Stimulated activated CD4-positive, alpha-beta T cell treated with anti-CD3 and anti-CD28 coated beads, Interleukin-1b, Interleukin-23, amount 100 ng/mL, for 1 hour (primary cell): ENCODE measurements at places on chromosomes 13 and 19.

DNA sequence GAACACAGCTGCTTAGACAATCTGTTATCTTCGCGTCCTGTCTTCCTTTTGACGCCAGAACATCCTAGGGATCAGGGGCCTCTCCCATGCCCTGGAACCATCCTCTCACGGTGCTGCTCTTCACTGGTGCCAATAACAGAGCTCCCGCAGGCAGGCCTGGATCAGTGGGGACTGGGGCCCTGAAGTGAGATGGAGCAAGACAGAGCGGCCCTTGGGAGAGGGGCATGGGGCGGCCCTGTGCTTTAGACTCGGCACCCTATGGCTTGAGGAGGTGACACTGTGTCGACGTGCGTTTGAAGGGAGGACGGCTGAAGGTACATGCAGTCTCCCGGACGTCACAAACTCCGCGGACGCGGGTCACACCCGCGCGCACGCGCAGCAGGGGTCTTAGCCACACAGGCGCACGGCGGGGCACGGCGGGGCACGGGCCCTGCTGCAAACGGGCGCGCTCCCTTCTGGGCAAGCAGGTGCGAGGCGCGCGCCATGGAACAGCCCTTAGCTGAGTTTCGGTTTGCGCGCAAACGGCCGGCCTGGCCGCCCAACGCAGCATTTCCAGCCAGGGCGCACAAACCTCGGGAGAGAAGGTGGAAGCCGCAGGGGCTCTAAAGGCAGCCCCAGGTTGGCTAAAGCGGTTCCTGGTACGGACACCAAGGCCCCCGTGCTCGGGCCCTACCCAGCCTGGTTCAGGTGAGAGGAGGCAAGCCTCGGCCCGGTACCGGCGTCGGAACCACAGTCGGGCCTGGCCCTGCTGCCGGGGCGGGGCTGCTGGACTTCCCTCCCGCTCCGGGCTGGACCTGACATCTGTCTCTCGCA is 16.5 kb upstream of the RNF17 start:
- no peak for DNase-seq

- no peak for DNase-seq
Observed at GRCh38 chr13:44908266-44908665, 81.0 kb downstream of the NUFIP1 start.

GRCh38 chr13:42221121-42221765 is 50.7 kb upstream of the AKAP11 start:
- no peak for DNase-seq

GRCh38 chr13:31891472-31891871 is 140.1 kb upstream of the FRY start:
- DNase-seq, result no peak

GRCh38 chr19:50447750-50448149 is 15.1 kb downstream of the MYBPC2 start:
- DNase-seq, result no peak

- DNase-seq, result no peak
Observed at GRCh38 chr13:34720618-34721017, 221.5 kb upstream of the NBEA start.

DNA sequence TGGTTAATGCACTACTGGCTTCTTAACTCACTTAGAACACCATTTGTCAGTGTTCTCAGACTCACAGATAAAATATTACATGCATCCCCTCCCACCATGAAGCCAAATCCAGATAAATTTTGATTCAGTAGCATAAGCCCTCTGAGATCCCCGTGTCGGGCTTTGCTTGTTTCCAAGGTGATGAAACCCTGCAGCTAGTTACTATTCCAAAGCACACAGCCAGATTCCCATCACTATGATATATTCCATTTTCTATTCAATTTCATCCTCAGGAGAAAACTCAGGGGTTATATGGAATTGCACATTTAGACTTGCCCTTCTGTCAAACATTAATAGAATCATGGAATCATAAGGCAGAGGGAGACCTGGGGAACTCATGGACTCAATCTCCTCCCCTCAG is 9.4 kb upstream of the FAM124A start:
- no peak for DNase-seq

- DNase-seq, result no peak
Observed at GRCh38 chr19:31554360-31554759, 205.1 kb upstream of the TSHZ3 start.

GRCh38 chr19:28422046-28422445 is 790.9 kb downstream of the UQCRFS1 start:
- no peak for DNase-seq

DNA sequence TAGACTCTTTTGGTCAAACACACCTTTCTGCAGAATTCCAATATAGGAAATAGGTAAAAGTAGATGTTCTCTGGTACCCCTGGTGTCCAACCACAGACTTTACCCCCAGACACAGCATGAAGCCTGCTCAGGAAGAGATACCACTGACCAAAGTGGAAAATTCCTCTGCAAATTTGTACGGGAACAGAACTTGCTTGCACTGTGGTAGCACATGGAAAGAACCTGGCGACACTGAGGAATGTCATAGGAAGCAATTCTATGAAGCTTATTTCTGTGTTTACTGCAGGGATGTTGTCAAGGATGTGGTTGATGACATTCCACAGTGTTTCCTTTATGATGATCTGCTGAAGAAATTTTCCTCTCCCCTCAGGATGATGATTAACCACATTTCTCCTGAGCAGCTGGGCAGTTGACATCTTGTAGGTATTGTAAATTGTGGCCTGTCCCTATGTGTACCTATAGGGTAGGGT is 48.9 kb upstream of the TNFSF11 start:
- no peak for DNase-seq

GRCh38 chr13:75153386-75153785 is 328.6 kb downstream of the TBC1D4 start:
- DNase-seq, result no peak

- no peak for DNase-seq
Observed at GRCh38 chr13:90826688-90827087, 520.8 kb upstream of the MIR17HG start.

DNA sequence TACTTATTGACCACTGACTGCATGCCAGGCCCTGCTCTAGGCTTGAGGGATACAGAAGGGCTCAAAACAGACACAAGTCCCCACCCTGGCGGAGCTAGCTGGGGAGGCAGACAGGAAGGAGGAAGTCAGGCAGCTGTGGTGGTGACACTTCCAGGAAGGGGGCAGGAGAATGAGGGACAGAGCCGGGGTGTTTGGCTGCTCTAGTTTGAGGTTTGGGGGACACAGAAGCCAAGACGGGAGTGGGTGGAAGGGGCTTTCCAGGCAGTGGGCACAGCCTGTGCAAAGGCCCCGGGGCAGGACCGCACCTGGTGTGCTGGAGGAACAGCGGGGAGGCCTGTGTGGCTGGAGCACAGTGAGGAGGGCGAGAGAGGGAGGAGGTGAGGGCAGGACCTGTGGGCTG is 4.0 kb downstream of the MRPL54 start:
- DNase-seq, result no peak

- no peak for DNase-seq
Observed at GRCh38 chr19:1253514-1254080, 5.2 kb downstream of the MIDN start.
